Right cardiac atrium (tissue), 5 donors: ENCODE measurements at places on chromosomes 7 and 10.
A peak's percentile ranks its signal among the peaks of the same experiment; 100 is the strongest.

GRCh38 chr10:19071946-19072345, 23.3 kb downstream of the MALRD1 start:
- no peak for DNase-seq

DNA sequence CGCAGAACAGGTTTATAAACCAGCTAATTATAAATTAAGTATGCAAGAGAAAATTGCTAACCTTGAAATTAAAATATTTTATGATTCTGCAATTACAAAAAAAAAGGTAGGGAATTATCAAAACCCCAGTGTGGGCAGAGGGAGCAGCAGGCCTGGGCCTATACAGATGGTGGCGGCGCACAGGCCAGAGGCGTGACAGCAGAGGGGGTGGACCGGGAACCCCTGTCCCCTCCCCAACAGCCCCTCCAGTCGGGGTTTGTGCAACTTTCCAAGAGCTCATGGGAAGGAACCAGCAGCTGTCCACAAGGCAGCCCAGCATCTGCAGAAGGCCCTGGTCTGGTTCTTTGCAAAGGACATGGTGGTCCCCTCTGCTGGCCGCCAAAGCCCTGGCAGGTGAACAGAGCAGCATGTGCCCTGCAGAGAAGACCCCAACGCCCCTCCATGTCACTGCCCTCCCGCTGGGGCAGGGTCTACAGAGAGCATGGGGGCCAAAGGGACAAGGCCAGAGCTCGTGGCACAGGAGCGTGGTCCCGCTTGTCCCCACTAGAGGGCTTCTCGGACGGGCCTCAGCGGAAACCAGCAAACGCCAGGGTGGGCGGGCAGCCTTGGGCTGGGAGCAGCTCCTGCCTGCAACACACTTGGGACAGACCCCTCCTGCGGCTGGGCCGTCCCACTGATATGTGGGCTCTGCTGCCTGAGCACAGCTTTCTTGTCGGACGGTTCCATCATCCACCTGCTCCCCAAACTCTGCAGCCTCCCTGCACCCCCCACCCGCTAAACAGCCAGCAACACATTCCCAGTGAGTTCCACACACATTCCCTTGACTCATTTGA, 75.1 kb downstream of the EBF3 start:
- peak; percentile 79 for DNase-seq

DNA sequence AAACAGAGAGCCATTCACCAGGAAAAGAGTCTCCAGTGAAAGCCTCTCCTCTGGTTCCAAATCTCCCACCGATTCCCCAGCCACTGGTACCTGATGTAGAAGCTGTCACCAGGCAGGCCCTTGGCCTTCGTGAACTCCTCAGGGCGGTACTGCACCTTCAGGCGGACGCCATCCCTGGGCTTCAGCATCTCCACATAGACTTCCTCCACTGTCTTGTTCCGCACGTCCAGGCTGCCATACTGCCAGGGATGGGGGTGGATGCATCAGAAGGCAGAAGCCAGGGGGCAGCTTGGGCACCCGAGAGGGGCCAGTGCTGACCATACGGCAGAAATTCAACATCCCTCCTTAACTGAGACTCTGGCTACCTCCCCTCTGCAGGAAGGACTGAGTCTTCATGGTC, 118.8 kb downstream of the DLG5 start:
- no peak for DNase-seq

- no peak for DNase-seq
These were observed 83.0 kb downstream of the SGMS1 start for GRCh38 chr10:50540826-50541122.

DNA sequence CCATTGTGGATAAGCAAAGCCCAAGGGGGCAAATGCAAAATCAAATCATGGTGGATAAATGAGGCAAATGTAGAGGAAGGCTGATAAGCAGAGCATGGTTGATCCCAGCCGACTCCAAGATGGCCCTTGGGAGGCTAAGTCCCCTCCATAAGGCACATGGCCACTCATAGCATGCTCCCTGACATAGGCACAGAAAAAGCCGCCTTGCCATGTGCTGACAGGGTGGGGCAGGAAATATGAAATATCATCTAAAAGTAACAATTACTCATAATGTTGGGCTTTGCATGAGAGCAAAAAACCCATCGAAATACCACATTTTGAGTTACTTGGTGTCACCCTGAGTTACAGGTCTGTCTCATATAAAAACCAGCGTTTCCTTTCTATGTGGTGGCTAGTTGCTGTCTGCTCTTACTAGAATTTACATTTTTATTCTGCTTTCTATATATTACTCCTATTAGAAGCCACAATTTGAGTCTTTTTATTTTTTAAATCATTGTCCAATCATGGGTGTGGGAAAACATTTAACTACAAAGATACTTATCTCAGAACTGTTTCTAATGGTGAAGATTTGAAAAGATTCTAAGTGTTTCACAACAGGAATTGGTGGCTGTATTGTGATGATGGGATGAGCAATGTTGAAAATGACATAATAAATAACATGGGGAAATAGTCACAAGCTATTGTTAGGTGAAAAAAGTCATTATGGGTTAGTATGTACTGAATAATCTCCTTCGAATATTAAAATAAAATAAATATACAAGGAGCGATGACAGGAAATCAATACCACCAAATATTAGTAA, 102.7 kb downstream of the CUBN start:
- no peak for DNase-seq

- peak; percentile 88 for DNase-seq
These were observed 4.6 kb downstream of the LFNG start for GRCh38 chr7:2523941-2524807.

DNA sequence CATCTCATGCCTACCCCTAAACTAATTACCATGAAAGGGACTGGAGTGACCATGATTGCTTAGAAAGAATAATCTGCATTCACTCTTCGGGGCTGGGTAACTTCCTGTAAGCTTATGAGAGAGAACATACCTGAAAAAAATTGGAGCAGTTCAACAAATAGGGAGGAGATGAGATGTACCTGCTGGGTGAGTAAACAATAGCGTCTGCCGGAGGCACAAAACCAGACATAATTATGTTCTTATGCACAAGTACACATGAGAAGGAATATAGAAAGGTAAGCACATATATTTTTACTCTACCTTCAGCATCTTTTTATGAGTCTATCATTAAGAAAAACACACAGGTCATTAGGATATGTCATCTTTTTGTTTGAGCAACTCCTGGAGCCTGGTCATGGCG, 224.6 kb upstream of the FERD3L start:
- no peak for DNase-seq
